Activated CD8-positive, alpha-beta memory T cell treated with anti-CD3 and anti-CD28 coated beads, Interleukin-2, amount 10 ng/mL, durations not matched to agents 7 days and 5 days (primary cell): ENCODE measurements at places on chromosomes 4 and X. TPM values are rescaled to one million over a fixed set of nuclear protein-coding genes. Genes with fewer than 3 reads are reported as not detected.

- no peaks in the 10 kb centered on the region for H3K27me3 ChIP-seq
- no peak overlapping the region for H3K4me3 ChIP-seq
- no peak overlapping the region for H3K27ac ChIP-seq
Measured at GRCh38 chr4:111854494-111855087, 290.7 kb upstream of the FAM241A start.

DNA sequence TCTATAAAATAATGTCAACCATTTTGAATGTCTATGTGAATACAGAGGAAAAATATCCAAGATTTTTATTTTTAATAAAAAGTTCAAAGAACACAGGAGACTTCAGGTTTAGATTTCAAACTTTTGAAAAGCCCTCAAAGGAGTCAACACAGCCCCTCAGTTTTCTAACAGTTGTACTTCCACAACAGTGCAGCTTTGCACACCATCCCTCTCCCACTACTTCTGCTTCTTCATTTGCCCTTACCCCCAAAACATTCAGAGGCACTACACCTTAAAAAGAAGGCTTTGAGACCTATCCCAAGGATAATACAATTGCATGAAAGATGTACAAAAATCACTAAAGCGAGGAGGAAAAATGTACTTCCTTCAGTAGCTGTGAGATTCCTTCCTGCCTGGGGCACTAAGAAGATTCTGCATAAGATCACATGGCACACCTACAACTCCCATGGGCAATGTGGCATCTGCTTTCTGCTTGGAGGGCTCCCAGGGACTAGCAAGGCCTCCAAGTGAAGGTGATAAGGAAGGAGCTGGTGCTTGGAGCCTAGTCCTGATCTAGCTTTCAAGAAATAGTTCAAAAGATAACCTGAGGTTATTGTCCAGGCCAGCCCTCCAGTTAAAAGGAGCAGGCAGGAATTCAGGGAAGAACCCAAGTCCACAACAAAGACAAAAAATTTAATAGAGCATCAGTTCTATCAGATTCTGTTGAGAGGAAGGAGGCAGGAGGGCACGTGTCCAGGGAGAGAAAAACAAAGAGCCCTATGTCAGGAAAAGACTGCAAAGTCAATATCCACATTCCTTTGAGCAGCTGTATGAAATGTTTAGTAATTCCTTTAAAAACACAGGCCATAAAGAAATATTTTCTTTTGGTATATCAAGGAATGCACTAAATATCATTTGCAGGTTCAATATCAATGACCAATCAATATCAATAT, 19.1 kb downstream of the ARAP2 start:
- H3K4me3 ChIP-seq, result peak overlapping the region; percentile 4
- DNase-seq, result no peak
- peaks cover 41% of the 10 kb centered on the region for H3K36me3 ChIP-seq
- no peaks in the 10 kb centered on the region for H3K27me3 ChIP-seq
- H3K27ac ChIP-seq, result no peak overlapping the region
- peaks cover 49% of the 10 kb centered on the region for H3K4me1 ChIP-seq

DNA sequence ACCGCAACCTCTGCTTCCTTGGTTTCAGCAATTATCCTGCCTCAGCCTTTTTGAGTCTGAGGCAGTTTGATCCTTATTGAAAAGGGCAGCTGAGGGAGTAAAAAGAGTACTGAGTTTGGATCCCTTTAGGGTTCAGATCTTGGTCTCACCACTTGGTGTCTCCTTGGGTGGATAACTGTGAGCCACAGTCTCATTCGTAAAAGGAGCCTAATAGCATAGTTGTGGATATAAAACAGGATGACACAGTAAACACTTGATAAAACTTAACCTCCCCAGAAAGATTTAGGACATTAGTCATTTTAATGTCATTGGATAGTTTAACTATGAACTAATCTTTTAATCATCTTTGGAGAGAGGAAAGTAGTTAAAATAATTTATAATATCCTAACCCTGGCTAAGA, 173.0 kb downstream of the ANK2 start:
- no peak for DNase-seq
- no peaks in the 10 kb centered on the region for H3K27me3 ChIP-seq
- H3K4me3 ChIP-seq, result no peak overlapping the region
- no peaks in the 10 kb centered on the region for H3K36me3 ChIP-seq
- H3K27ac ChIP-seq, result no peak overlapping the region

DNA sequence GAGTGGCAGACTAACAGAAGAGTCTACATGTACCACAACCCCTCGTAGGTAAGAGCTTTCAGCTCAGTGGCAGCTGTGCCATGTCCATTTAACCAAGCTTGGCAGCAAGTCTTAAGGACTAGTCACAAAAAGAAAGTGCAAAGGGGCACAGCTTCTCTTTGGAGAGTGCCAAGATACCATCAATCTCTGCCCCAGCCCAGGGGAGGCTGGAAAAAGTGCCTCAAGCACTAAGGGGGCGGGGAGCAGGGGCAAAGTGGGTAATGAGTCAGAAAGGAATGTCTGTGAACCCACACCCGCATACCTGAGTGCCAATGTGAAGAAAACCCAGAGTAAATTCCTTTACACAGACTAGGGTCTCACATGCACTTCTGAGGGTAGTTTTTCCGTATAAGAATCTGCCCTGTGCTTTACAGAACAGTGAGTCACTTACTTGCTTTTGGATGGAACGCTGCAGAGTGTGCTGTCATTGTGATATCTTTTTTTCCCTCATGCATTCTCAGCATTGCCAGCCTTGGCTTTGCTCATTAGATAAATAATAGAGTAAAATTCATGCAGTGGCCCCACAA, 219.8 kb downstream of the ZNF674 start:
- H3K27ac ChIP-seq, result no peak overlapping the region
- H3K27me3 ChIP-seq, result peaks cover 2% of the 10 kb centered on the region
- H3K4me3 ChIP-seq, result no peak overlapping the region
- no peaks in the 10 kb centered on the region for H3K36me3 ChIP-seq
- peaks cover 6% of the 10 kb centered on the region for H3K4me1 ChIP-seq

DNA sequence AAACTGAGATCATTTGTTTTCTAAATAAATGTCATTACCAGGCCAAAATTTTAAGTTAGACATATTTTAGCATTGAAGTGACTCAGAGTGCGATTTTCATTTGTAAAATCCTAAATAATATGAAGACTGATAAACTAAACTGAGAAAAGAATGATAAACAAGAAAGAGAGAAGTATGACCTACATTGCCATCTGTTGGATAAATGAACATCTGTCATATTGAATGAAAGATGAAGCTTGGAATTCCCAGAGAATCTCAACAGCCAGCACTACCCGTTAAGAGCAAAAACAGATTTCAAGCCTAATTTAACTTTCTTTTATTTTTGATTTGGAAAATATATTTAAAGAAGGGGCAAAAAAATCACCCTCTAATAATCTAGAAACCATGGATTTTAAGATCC, 591.0 kb upstream of the ATOH1 start:
- H3K4me3 ChIP-seq, result no peak overlapping the region
- no peaks in the 10 kb centered on the region for H3K4me1 ChIP-seq
- no peak for DNase-seq

DNA sequence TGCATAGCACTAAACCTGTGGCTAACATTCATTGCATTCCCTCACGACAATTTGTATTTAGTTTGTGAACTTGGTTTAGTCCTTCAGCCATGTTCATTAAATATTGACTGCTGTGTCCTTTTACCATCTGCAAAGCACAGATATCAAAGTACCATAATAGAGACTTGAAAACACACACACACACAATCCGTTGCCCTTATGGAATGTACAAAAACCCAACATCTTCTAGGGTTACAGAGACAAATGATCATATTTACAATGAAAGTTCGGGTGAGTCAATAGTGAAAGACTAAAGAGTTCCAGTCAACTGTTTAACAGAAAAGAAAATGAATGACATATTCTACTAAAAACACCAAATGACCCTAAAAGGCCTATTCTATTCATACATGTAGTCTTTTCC, 50.8 kb upstream of the TXK start:
- H3K4me3 ChIP-seq, result no peak overlapping the region
- peaks cover 9% of the 10 kb centered on the region for H3K4me1 ChIP-seq
- no peaks in the 10 kb centered on the region for H3K27me3 ChIP-seq
- H3K36me3 ChIP-seq, result no peaks in the 10 kb centered on the region
- no peak for DNase-seq

DNA sequence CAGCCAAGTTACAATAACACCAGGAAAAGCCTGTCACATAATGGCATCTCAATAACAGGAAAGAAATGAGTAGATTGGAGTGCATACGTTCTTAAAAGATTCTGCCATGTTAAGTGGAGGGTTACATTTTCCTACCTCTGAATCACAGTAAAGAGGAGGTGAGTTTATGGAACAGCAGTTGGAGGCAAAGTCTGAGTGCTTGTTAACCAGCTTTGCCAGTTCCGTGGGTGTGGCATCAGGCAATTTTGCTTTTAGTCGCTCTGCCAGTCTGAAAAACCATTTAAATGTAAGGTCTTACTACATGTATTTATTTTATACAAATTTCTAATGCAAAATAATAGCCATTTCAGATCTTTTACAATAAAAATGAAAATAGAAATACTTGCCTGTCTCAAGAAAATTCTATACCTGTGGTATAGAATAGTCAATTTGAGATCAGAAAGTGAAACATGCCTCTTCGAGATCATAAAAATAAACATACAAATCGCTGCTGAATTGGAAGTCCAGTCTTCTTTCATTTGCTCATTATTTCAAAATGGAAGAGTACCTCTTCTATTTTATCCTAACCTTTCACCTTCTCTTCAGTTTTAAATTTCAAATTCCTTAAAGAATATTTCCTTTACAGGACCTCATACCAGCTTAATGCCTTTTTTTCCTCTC, 31.4 kb downstream of the GC start:
- H3K36me3 ChIP-seq, result no peaks in the 10 kb centered on the region
- H3K27ac ChIP-seq, result no peak overlapping the region
- no peak overlapping the region for H3K4me3 ChIP-seq

DNA sequence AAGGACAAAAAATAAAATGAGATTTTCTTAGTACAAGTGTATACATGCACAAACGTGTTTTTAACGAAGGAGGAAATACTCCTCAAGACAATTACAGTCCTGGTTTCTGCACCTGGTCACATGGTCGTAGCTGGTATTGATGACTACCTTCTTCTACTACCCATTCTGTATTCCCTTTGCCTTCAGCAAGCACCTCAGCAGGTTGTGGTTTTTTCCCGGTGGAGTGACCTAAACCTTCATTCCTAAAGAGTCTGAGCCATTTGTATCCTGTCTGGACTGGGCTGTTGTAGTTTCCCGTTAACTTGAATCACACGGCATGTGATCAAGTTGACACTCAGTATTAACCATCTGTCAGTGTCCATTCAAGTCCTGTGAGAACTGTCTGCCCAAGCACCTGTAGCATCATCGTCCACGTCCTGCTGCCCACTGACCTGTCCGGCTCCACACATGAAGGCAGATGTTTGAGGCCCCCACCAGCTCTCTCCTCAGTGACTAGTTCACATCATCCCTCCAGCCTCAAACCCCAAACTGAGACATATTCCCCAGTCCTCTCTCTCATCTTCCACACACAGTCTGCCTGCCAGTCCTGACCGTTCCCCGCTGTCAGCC, 31.1 kb upstream of the TBC1D14 start:
- no peak for DNase-seq
- H3K4me3 ChIP-seq, result no peak overlapping the region
- peaks cover 35% of the 10 kb centered on the region for H3K36me3 ChIP-seq
- H3K27ac ChIP-seq, result no peak overlapping the region
- H3K27me3 ChIP-seq, result no peaks in the 10 kb centered on the region

DNA sequence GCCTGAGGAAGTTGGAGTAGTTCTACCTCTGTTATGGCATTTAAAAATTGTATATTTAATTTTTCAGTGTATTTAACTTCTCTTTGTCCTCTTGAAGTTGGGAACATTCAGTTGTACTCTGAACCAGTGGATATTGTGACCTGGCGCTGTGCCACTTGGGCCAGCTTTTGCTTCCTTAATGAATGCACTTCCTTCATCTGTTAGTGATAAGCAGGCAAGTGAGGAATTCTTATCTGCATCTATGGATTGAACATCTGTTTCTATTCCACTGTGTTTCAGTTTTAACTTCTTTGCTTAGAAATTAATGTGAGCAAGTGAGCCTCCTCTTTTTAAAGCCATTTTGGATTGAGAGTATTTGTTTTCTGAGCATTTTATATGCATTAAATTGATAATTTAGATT, 128.3 kb downstream of the UCHL1 start:
- no peaks in the 10 kb centered on the region for H3K36me3 ChIP-seq
- no peak overlapping the region for H3K27ac ChIP-seq
- no peaks in the 10 kb centered on the region for H3K27me3 ChIP-seq
- H3K4me1 ChIP-seq, result no peaks in the 10 kb centered on the region

DNA sequence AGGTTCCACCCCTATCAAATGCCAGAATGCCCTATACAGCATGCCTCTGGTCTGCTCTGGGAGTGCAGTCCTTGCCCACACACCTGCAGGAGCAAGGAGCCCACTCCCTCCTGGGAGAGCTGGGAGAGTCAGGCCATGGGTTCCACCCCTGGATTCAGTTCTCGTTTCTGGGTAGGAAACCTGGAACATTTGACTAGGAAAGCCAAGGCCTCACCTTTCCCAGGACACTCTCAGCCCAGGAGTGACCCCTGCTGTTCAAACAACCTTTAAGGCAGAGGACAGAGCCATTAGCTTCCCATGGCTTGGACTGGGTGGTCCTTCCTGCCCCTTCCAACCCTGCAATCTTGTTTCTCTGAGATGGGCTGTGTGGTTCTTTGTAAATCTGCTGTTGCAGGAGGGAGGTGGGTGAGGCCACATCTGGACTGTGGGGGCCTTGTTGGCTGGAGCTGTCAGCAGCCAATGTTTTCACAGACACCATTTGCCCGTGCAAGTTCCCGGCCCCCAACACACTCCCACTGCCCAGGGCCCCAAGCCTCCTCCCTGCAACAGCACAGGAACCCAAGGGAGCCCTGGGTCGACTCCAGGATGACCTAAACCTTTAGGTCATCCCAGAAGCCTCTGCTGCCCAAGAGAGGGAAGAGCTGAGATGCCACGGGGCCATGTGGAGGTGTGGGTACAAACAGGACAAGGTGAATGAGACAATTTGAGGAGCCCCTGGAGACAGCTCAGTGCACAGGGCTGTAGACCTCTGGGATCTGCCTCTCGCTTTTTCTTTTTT, 104.4 kb downstream of the PJA1 start:
- no peaks in the 10 kb centered on the region for H3K4me1 ChIP-seq
- H3K4me3 ChIP-seq, result no peak overlapping the region
- H3K36me3 ChIP-seq, result no peaks in the 10 kb centered on the region
- no peak overlapping the region for H3K27ac ChIP-seq
- no peak for DNase-seq

- H3K36me3 ChIP-seq, result no peaks in the 10 kb centered on the region
- peaks cover 9% of the 10 kb centered on the region for H3K27me3 ChIP-seq
- no peak overlapping the region for H3K27ac ChIP-seq
- no peaks in the 10 kb centered on the region for H3K4me1 ChIP-seq
- no peak overlapping the region for H3K4me3 ChIP-seq
Measured at GRCh38 chr4:6419452-6420028, 52.9 kb downstream of the PPP2R2C start.

GRCh38 chrX:15334561-15334960, 762 bp downstream of the PIGA start:
- DNase-seq, result peak; percentile 46
- H3K4me1 ChIP-seq, result peaks cover 20% of the 10 kb centered on the region
- peak overlapping the region; percentile 97 for H3K27ac ChIP-seq

The GSPT2 gene
- total RNA-seq, result 10.8 TPM

The CENPVL2 gene
- not detected for total RNA-seq

The TNIP3 gene
- 9.1 TPM for total RNA-seq

The PNMA3 gene
- 1.0 TPM for total RNA-seq

The ATP11C gene
- 13.3 TPM for total RNA-seq
